ENCODE measurements at places on chromosomes 7 and 10.
A peak's percentile ranks its signal among the peaks of the same experiment; 100 is the strongest.

GRCh38 chr10:125164421-125164820 lies 4.1 kb upstream of the CTBP2 start:
- DNase-seq: no peak

DNA sequence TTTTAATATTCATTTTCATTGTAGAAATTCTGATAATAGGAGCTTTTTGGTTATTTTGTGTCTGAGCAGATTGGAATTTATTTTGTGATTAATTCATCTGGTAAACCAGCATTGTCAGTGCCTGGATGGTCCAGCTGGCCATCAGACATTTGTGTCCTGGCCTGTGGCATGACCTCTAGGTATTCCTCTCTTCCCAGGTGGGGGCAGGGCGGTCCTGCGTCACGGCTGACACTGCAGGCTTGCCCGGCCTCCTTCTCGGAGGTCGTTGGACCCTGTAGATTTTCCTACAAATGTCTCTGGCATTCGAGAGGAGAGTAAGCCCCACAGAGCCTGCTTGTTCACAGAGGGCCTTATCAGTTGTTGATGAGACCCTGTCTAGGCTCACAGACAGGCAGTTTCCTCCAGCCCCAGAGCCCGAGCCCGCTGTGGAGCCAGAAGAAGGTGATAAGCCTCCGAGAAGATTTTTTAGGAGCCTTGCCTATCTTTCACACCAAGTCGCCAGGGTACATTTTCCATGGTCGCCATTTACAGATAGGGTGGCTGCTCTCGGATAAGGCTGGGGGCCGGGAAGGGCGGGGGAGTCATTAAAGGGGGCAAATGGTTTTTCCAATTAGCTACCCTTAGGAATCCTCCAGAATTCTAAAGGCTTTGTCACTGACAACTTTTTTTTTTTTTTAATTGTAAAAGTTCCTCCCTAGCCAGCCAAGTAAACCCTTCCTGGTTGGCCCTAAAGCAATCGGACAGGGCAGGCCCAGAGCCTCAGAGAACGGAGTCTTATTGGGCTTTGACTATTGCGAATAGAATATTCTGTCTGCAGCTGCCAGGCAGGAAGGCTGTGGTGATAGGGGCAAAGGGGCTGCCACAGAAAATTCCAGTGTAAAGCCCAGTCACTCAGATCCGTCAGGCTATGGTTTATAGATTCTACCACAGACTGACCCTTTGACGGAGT lies 78.1 kb upstream of the TBX20 start:
- DNase-seq: no peak

- no peak for DNase-seq
These were observed 1.7 kb upstream of the ZNF853 start for GRCh38 chr7:6613706-6614105.

GRCh38 chr7:116173051-116174028 lies 37.0 kb upstream of the TES start:
- peak; percentile 55 for DNase-seq

DNA sequence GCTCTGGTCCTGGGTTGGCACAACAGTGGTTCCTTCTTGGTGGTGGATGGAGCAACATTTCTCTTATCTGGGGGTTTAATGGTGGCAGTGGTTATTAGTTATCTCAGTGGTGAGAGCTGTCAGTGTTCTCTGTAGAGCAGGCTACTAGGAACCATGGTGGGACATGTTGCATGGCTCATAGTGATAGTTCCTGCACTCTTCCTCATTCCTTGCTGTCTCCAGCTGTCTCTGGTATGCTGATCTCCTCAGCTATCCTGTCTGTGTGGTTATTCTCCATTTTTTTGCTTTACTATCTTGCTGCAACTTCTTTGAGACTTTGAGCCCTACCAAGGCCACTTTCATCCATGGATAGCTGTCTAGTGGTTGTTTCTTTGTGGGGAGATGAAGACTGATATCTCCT lies 44.0 kb downstream of the CCDC7 start:
- no peak for DNase-seq

GRCh38 chr10:106189292-106189691 lies 975.2 kb downstream of the SORCS1 start:
- no peak for DNase-seq

GRCh38 chr10:71191551-71192076 lies 20.8 kb upstream of the UNC5B start:
- no peak for DNase-seq

DNA sequence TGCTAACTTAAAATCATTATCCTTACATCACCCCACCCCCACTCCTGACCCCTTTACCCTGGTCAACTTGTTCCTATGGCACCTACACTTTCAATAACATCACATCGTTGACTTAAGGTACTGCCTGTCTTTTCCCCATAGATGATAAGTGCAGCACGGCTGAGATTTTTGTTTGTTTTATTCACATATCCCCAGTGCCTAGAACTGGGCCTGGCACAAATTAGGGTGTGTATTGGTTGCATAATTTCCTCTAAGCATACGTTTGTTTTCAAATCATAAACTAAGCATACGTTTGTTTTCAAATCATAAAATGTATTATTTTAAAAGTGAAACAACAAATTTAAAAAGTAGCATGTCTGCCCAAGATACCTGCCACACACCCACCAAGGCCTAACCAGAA lies 35.3 kb downstream of the ANXA11 start:
- no peak for DNase-seq

DNA sequence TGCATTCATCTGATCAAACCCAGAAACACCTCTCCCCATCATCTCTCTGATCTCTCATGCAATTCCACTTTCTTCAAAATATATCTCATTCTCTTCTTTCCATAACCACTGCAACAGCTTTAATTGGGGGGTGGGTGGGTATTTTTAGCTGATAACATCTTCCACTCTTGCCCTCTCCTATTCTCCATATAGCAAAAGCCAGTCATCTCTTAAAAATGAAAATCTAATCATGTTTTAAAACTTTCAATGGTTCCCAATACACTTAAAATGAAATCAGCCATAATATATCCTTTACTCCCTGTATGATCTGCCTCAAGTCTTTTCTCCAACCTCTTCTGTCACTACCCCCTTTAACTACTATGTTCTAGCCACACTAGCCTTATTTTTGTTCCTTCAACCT lies 1.5 kb downstream of the YME1L1 start:
- DNase-seq: no peak

DNA sequence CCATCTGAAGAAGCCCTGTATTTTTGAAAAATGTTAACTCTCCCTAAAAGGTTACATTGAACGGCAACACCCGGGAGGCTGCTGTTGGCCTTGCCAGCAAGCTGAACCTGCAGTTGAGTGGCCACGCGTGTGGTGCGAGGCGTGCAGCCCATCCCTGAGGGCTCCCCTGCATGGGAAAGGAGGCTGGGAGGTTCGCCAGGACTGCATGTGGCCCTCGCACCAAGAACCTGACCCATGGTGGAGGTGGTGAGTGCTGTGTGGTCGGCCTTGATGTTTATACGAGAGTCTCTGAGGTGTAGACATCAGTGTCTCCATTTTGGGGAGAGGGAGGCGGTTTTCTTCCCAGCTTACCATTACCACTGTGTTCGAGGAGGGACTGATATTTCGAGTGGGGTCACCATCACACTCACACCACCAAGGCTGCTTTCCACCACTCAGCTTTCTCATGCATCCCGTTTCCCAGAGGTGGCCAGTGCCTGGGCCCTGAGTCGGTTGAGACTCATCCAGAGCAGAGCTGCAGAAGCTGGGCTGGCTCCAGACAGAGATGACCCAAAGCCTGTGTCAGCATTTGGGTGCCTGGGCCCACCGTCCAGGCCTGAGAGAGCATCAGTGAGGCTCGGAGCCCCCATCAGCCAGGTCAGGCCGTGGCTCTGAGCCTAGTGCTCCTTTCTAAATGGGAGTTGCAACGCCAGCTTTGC lies 222.6 kb downstream of the EBF3 start:
- DNase-seq: no peak

DNA sequence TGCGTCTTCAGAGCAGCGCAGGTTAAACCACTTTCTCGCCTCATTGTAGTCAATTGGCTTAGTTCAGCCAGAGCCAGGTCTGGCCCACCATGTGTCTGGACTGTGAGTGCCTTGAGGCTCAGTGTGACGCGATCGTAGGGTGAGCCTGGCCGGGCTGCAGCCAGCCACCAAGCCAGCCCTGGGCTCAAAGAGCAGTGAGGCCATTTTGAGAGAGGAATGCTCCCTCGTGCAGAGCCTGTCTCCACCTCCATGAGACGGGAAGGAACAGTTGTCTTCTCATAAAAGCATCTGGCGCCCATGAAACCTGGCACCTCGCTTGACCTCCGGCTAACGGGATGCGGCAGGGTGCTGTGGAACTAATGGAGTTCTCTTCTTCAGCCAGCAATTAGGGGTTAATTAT lies 34.5 kb downstream of the LHPP start:
- DNase-seq: no peak

- no peak for DNase-seq
These were observed 29.1 kb downstream of the TFPI2 start for GRCh38 chr7:93861325-93861949.

DNA sequence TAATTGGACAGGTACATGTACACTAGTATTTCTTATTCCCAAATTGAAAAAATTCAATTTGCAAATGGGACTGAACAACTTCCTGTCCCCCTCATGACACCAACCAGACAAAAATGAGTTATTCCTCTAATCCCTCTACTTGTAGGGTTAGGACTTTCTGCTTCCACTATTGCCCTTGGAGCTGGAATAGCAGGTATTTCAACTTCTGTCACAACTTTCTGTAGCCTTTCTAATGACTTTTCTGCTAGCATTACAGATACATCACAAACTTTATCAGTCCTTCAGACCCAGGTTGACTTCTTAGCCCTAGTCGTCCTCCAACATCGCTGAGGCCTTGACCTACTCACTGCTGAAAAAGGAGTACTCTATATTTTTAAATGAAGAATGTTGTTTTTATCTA lies 6.4 kb downstream of the CYP3A7 start:
- DNase-seq: no peak

DNA sequence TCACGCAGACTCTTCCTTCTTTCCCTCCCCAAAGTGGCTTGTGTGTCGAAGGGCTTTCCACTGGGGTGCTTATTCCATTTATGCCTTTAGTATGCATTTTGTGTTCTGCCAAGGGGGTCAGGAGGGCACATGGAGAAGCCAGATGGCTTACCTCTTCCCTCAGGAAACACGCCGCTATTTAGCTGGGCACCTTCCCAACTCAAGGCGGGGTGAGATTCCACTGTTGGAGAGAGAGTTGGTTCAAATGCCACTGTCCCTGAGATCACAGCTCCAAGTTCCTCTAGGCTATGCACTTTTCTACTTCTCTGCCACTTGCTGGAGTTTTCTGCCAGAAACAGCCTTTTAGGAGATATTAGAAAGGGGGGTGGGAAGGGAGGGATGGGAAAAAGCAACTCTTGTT lies 1091.8 kb downstream of the LRMDA start:
- no peak for DNase-seq

DNA sequence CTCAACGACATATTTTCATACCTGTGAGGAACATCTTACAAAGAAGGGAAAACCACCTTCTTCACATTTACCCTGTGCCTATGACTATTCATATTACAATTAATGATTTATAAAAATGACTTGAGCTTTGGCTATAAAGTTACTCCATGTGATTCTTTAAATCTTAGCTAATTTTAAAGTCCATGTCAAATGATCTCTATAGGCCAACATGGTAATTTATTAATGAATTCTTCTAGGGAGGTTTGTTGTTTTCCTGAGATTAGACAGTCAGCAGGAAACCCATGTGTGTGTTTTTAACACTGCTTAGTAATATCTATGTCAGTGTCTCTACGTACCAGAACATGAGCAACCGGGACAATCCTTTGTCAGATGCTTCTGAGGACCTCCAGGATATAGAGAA lies 307.3 kb downstream of the IPMK start:
- no peak for DNase-seq

GRCh38 chr7:68800316-68800715 lies 798.0 kb upstream of the AUTS2 start:
- DNase-seq: no peak

DNA sequence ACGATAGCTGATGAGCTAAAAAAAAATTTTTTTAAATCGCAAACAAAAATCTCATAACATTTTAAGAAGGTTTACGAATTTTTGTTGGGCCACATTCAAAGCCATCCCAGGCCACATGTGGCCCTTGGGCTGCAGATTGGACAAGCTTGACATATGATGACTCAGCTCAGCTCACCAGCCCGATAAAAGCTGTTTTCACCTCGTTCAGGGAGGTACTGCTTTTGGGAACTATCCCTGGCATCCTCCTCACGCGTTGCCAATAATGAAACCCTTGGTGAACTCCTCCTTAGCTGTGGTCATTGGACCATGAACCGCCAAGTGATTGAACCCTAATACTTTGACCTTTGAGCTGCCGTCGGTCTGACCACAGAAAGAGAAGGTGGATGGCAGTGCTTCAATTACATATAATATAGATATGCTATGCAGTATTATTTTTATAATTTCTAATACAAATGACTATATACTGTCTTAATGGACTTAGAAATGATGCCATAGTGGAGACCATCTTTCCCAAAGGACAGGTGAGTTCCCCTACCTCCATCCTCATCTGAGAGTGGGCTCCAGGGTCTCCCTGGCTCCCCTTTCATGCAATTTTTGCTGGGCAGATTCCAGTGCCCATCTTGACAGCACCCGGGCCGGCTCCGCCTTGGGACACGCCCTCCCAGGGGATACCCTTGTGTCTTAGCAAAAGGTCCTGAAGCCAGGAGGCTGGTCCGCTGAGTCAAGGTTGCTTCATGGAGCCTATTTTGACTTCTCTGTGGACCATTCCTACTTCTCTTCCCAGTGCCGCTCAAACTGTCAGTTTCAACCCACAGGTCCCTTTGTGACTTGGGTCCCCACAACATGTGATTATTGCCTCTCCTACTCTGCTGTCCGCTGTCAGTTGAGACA lies 707.2 kb downstream of the PARD3 start:
- no peak for DNase-seq

GRCh38 chr10:75099952-75100763 lies 11.3 kb upstream of the SAMD8 start:
- peak; percentile 48 for DNase-seq

GRCh38 chr7:38318241-38318640 lies 44.8 kb upstream of the TARP start:
- no peak for DNase-seq

DNA sequence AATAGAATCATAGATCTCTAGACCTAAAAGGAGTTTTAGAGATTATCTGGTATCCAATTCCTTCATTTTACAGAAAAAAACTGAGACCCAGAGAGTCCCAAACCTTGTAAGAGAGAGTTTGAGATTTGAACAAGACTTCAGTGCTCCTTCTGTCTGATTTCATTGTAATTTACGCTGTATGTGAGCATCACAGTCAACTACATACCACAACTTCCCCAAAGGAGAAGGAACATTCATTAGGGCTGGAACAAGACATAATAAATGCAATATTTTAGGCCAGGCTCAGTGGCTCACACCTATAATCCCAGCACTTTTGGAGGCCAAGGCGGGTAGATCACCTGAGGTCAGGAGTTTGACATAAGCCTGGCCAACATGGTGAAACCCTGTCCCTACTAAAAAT lies 17.3 kb upstream of the PRKAR2B start:
- DNase-seq: no peak
